ENCODE measurements at places on chromosomes 4 and X.

- DNase-seq, result no peak
Measured at GRCh38 chr4:6561173-6561516, 13.8 kb upstream of the MAN2B2 start.

DNA sequence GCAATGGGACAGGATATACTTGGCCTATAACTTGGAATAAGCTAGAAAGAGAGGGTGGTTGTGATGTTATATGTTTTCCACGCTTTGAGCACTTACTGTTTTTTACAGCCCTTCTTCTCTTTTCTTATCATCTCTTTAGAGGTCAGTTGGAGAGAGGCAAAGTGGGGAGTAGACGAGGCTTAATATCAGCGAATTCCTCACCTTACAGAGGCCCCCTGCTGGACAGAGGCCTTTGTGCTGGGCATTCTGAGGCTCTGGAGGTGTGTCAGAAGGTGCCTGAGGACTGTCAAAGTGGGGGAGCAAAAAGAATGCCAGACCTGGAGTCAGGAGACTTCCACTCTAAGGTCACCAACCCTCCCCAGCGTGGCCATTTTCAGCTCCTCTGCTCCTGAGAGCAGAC is 42.5 kb downstream of the MAMLD1 start:
- DNase-seq, result no peak

GRCh38 chr4:72814241-72814640 is 245.2 kb upstream of the ADAMTS3 start:
- no peak for DNase-seq

DNA sequence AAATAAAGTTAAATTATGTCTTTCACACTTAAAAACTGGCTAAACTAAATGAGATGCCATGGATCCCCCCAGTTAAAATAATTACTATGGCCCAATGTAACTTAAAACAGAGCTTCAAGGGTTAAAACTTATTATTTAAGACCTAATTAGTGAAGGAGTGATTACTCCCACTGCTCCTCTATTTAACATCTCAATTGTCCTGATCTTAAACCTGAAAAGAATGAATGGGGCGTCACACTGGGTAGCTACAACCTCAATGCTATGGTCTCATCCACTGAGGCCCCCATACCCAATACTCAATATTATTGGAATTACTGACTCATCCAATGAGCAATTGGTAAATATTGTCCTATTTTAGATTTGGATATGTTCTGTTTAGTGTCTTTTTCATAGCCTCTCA is 21.1 kb upstream of the TMEM255A start:
- no peak for DNase-seq
